Trophoblast cell (in vitro differentiated cells and primary cell): ENCODE measurements at places on chromosomes 5 and 9.

- peak; percentile 54 for DNase-seq
These were observed 229.3 kb downstream of the GOLPH3 start for GRCh38 chr5:31944684-31945445.

DNA sequence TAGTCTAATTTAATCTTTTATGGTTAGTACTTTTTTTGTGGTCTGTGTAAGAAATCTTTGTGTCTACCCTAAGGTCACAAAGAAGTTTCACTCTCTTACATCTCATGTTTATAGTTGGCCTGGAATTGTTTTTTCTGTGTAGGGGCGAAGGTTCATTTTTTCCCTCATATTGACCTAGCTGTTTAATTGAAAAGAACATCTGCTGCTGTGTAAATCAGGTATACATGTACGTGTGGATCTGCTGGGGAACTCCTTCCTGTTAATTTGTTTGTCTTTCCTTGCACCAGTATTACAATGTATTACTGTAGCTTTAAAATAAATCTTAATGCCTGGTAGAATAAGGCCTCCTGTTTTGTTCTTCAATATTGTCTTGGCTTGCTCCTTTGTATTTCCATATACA lies 37.8 kb downstream of the EXOSC2 start:
- no peak for DNase-seq

DNA sequence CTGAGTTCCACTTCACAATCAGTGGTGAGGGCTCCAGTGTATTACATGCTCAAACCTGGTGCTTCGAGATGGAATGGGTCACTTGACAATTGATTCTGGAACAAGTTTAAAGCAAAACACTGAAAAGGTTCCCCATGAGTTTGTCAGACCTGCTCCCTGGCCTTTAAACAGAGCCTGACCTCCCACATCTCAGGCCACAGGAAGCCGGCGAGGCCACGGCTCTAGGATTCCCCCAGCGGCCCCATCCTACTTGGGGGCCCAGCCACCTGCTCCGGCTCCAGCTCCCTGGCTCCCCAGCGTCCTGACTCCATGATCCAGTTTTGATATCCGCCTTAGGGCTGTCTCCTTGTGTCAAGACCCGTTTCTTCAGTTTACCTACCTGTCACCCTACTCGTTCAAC lies 62.0 kb downstream of the TTLL11 start:
- DNase-seq: no peak

- DNase-seq: no peak
These were observed 51.7 kb upstream of the SEMA6A start for GRCh38 chr5:116626272-116626723.

- no peak for DNase-seq
These were observed 21.1 kb downstream of the PSMB7 start for GRCh38 chr9:124394167-124394566.

GRCh38 chr9:130419521-130420035 lies 25.2 kb upstream of the ASS1 start:
- no peak for DNase-seq

GRCh38 chr5:140351609-140352334 lies 5.4 kb upstream of the HBEGF start:
- peak; percentile 95 for DNase-seq

GRCh38 chr9:18473652-18474279 lies at the start of gene ADAMTSL1:
Gene ADAMTSL1 (plus strand): TSS chr9:18474153. CDS start chr9:18474233, 80 bp downstream.
- DNase-seq: no peak
